H7 (cell line): ENCODE measurements at places on chromosomes 12 and 14. TPM values are rescaled to one million over a fixed set of nuclear protein-coding genes. Genes with fewer than 3 reads are reported as not detected.

- no peak for DNase-seq
Observed at GRCh38 chr14:99548871-99549515, 55.0 kb downstream of the CCDC85C start.

DNA sequence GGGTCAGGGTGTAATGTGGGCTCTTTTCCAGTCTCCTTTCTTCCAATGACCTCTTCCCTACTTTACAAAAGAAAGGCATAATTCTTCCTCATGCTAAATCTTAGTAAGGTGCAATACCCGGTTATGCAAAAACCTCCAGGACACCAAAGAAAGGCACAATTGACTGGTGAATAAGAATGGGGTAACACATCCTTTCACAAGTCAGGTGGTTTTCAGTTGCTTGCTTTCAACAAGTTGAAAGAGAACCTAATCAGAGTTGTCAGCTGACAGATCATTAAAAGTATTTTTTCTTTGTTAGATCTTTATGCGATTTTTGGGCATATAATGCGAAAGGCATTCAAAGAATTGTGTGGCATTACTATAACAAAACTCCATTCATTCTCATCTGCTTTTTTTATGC is 1.3 kb upstream of the AEBP2 start:
- DNase-seq = peak; percentile 61

COL2A1 gene
- 2.0 and 4.6 TPM in 2 replicates for total RNA-seq

- no peak for DNase-seq
Observed at GRCh38 chr12:11307143-11307542, 3.1 kb downstream of the PRB4 start.

DNA sequence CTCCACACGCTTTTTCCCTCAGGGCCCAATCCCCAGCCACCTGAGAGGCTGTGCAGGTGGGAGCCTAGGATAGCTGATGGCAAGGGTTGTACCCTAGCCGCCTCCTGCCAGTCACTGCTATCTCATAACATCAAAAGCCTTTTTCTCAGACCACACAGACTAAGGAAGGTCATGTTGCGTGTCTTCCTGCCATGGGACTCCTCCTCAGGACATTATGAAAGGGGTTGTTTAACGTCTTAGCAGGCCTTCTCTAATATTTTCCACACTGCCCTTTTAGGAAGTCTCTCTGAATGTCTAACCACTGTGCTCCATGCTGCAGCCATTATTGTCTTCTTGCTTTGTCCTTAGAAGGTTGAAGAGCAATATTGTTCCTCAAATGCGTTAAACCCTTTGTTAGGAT is 7.6 kb upstream of the SMUG1 start:
- no peak for DNase-seq

DNA sequence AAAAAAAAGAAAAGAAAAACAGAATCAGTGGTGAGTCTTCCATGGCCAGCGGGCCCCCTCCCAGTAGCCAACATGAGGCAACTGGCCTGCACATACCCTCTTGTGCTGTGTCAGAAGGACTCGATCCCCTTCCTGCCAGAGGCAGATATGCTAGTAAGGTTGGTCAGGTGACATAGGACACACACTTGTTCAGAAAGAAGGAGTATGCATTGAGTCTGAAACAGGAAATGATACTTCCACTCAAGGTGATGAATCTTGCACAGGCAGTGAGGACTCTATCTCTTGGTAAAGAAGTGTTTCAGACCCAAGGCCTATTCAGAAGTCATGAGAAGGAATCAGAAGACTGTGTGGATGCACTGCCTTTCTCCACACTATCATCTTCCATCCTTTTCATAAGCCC is 269.7 kb upstream of the FAR2 start:
- no peak for DNase-seq

DNA sequence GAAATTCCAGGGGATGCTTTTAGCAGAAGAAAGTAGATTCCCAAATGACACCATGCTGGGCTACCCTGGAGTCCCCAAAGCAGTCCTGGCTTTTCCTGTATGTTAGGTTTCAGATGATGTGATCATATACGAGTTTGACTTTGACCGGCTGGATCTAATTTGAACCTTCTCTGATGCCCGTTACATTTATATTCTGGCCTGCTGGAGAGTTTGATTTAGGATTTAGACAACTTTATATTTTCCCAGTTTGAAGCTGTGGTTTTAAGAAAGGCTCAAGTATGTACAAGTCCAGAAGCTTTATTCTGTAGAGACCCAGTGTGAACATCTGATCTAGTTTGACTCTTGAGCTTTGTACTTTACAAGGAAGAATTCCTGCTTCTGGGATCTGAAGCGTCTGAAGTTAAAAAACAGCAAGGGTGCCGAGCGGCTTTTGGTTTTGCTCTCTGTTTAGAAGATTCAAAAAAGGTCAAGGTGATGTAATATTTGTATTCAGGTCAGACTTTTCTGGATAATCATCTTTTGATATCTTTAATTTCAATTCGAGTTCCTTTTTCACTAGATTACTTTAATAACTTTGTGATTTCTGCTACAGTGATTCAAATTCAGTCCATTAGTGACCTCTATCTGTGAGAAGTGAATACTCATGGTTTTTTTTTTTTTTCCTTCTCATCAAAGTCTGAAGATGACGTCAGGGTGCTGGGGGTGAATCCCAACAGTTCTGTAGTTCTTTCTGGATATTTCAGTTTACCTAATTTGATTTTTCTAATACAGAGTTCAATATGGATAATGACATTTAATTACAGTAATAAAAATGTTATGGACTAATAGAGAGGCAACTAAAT is 6.3 kb downstream of the FLRT2 start:
- peak; percentile 25 for DNase-seq

- DNase-seq = no peak
Observed at GRCh38 chr14:90427848-90428426, 31.1 kb downstream of the CALM1 start.

KRT4 gene
- total RNA-seq = not detected in 2 replicates

DNA sequence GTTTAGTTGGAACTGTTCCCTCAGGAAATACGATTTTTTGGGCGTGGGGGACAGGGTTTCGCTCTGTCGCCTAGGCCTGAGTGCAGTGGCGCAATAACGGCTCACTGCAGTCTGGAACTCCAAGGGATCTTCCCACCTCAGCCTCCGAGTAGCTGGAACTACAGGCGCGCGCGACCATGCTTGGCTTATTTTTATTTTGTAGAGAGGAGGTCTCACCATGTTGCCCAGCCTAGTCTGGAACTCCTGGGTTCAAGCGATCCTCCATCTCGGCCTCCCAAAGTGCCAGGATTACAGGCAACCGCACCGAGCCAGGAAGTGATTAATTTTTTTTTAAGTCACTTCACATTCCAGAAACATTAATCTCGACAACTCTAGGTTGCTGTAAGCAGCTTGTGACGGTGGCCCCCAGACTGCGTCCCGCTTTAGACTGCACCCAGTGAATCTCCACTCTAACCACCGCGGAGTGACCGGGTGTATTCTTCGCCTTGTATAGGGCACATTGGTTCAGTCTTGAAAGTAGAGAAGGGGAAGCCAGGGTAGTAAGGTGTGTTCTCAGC is 830 bp upstream of the MIS18BP1 start:
- DNase-seq = no peak

DNA sequence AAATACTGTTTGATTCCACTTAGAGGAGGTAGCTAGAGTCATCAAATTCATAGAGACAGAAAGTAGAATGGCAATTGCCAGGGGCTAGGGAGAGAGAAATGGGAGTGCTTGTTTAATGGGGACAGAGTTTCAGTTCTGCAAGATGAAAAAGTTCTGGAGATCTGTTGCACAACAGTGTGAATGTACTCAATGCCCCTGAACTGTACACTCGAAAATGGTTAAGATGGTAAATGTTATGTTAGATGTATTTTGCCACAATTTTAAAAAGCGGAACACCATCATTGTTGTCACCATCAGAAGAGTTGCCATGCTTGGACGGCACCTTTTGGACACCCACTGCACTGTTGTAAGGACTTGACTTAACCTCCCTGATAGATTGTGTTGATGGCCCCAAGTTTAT is 106.9 kb downstream of the SCARB1 start:
- no peak for DNase-seq

DNA sequence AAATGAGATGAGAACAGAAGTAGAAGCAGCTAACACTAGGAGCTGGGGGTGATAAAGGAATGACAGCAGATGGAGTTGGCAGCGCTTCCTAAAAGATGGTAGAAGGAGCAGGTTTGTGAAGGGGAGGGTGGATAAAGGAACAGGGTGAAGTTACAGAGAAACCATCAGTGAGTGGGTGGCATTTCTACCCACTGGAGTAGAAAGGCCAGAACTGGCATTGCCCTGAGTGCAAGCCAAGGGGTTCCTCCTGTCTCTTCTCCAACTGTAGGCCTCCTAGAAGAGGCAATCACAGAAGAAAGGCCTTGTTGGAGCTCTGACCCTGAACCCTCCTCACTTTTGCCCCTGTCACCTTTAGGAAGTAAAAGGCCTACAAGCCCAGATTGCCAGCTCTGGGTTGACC is 2.2 kb downstream of the KRT18 start:
- DNase-seq = no peak

- DNase-seq = peak; percentile 65
Observed at GRCh38 chr14:72291908-72292688, 359.9 kb downstream of the RGS6 start.

- DNase-seq = peak; percentile 48
Observed at GRCh38 chr14:101360054-101360911, 201.0 kb upstream of the DIO3 start.

- DNase-seq = no peak
Observed at GRCh38 chr14:58077621-58078020, 74.4 kb downstream of the ARMH4 start.

GRCh38 chr14:37843954-37844607 is 248.7 kb downstream of the TTC6 start:
- DNase-seq = no peak

- no peak for DNase-seq
Observed at GRCh38 chr14:51157012-51157411, 62.1 kb upstream of the TRIM9 start.

LMNTD1 gene
- total RNA-seq = 2.8 TPM in 1 of 2 replicates, not detected in the other

GRCh38 chr12:1616233-1617066 is 12.6 kb upstream of the WNT5B start:
- DNase-seq = no peak

DNA sequence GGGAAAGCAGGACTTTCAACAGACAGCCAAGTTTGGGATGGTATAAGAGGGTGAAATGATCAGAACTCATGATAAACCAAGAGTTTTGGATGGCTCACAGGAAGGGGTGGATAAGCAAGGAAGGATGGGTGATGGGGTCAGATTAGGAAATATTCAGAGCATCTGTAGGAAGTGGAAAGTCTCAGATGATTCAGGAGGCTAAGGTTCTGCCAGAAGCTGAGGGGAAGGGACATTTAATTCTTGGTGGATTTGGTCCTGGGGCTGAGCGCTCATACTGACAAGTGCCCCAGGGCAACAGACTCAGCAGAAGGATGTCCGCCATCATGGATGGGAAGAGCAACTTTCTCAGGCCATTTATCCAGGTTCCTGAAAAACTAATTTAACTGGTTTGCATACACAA is 28.4 kb upstream of the BDKRB2 start:
- DNase-seq = no peak

GRCh38 chr12:8709124-8709830 is 11.5 kb downstream of the RIMKLB start:
- DNase-seq = no peak

DNA sequence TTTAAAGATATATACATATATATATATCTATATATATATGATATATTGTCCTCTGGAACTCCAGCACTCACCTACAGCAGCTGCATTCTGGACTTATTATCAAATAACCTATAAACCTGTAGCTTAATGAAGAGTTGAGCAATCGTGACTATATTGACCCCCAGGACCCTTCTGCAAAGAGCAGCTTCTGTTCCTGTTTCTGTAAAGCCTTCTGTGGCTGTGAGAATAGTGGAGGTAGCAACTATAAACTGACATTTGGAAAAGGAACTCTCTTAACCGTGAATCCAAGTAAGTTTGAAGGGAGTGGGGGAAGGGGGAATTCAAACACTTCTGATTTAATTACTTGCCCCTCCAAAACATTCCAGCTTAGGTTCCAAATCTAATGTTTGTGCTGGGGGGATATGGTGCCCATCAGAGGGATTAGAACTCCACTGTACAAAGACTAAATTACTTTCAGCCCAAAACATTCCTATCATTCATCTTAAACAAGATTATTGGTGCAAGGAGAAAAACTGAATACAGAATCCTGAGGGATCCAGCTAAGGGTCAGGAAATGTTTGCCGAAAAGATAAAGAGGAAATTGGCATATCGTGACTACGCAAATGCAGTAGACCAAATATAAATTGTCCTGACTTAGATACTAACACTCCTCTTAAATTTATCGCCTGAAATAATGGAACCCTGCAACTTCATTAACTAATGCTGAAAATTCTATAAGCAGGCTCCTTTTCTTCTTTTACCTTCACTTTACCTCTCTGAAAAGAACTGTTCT is 106.1 kb downstream of the DAD1 start:
- no peak for DNase-seq

- no peak for DNase-seq
Observed at GRCh38 chr12:50988051-50988450, 35.7 kb downstream of the HIGD1C start.

FAIM2 gene
- total RNA-seq = not detected in 2 replicates

ZDHHC22 gene
- total RNA-seq = 8.9 and 11.6 TPM in 2 replicates

CLEC4D gene
- total RNA-seq = 0.07 TPM in 1 of 2 replicates, not detected in the other

- no peak for DNase-seq
Observed at GRCh38 chr14:65179918-65180724, 77.8 kb upstream of the MAX start.

DNA sequence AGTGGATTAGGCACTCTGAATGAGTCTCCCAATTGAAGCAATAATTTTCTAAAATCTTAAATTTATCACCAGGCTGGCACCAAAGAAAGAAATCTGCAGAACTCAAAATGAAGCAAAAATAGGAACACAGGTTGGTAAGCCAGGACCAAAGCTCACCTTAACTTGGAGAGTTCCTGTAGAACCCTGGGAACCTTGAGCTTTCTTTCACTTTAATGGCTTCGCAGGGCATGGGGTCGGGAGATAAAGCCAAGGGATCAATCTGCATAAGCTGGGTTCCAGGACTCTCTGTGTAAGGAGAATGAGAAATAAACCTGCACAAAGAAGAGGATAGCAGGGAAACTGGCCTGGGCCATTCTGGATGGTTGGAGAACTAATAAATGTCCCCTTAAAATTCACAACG is 8.3 kb upstream of the VDR start:
- DNase-seq = no peak

RPL6 gene
- total RNA-seq = 2,057 and 2,096 TPM in 2 replicates

- DNase-seq = peak; percentile 95
Observed at GRCh38 chr12:56079723-56080555, at the start of gene ERBB3. ERBB3 (plus strand) TSS chr12:56080165; CDS start chr12:56080301, 136 bp downstream.

GRCh38 chr12:27610374-27610773 is 85.9 kb upstream of the REP15 start:
- no peak for DNase-seq

KRT3 gene
- not detected in 2 replicates for total RNA-seq

- no peak for DNase-seq
Observed at GRCh38 chr12:21891751-21892217, 49.4 kb downstream of the ABCC9 start.

DNA sequence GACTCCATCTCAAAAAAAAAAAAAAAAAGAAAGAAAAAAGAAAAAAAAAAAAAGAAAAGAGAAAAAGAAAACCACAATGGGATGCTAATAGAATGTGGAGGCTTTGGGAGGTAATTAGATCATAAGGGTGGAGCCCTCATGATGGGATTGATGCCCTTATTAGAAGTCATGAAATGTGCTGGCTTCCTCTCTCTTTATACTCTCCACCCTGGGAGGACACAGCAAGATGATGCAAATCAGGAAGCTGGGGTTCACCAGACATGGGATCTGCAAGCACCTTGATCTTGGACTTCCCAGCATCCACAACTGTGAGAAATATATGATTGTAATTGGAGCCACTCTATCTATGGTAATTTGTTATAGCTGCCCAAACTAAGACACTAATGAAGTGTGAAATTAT is 13.4 kb upstream of the DRAM1 start:
- DNase-seq = no peak

GRCh38 chr14:92473969-92474535 is 39.5 kb upstream of the RIN3 start:
- no peak for DNase-seq

MANSC1 gene
- 0.94 and 2.3 TPM in 2 replicates for total RNA-seq
